ENCODE measurements at places on chromosomes 16 and 17. TPM values are rescaled to one million over a fixed set of nuclear protein-coding genes. Genes with fewer than 3 reads are reported as not detected.

DNA sequence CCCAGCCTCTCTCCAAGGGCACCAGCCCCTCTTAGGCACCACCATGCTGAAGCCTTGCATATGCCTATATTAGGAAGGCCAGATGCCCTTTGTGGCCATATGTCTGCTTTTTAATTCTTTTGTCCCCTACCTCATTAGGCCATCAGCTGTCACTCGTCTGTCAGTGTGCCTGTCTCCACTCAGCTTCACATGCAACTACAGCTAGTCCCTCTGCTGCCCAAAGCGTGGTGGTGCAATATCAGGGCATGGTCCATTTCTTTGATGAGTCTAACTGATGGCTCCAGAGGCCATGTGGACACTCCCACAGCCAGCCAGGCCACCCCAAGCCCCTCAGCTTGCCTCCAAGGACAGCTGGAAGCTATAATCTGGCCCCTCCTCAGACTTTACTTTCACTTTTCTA is 36.3 kb downstream of the MYO18A start:
- no peaks in the 10 kb centered on the region for H3K27me3 ChIP-seq
- H3K27ac ChIP-seq = no peak overlapping the region
- DNase-seq = no peak
- no peak overlapping the region for H3K4me3 ChIP-seq

- no peak overlapping the region for H3K27ac ChIP-seq
- H3K36me3 ChIP-seq = no peaks in the 10 kb centered on the region
- H3K4me3 ChIP-seq = no peak overlapping the region
- DNase-seq = no peak
- H3K27me3 ChIP-seq = no peaks in the 10 kb centered on the region
Observed at GRCh38 chr17:18076936-18077335, 10.8 kb upstream of the DRG2 start.

DNA sequence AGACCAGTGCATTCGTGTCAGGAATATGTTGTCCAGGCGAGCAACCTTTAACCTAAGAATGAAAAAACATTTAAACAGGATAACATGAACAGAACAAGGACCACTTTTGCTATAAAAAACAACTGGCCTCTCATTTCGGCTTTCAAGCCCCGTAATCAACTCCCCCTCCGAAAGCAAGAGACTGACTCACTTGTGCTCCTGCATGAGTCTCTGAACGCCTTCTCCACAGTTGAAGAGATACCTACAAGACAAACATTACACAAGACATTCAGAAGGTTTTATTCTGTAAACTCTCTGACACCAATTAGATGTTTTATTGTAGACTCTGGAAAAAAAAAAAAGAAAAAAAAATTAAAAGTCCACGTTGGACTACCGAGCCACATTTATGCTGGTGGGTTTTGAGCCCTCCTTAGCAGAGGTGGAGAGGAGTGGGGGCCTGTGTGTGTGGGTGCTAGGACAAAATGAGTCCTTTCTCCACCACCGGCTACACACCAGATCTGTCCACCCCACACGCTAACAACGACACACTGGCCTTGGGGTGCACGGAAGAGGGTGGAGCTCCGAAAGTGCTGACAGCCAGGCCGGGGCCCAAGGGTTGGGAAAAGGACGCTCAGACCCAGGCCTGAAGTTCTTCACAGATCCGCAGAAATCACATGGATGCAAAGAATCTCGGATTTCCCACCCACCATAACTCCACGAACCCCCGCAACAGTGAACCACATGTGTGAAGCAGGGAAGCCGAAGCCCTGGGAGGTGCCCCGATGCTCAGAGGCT is 759 bp downstream of the ELAC2 start:
- peaks cover 26% of the 10 kb centered on the region for H3K4me1 ChIP-seq
- H3K4me3 ChIP-seq = peak overlapping the region; percentile 84
- no peaks in the 10 kb centered on the region for H3K27me3 ChIP-seq
- DNase-seq = no peak
- H3K36me3 ChIP-seq = peaks cover 42% of the 10 kb centered on the region
- peak overlapping the region; percentile 16 for H3K27ac ChIP-seq

- peaks cover 43% of the 10 kb centered on the region for H3K4me1 ChIP-seq
- no peak for DNase-seq
- H3K27ac ChIP-seq = no peak overlapping the region
- H3K27me3 ChIP-seq = peaks cover 40% of the 10 kb centered on the region
Observed at GRCh38 chr16:1980030-1980769, 1.1 kb downstream of the NOXO1 start.

Gene KRTAP4-9
- not detected for total RNA-seq

Gene CDH11
- not detected for total RNA-seq
